CD4-positive, alpha-beta T cell (primary cell): ENCODE measurements at places on chromosomes 7 and 10.
A peak's percentile ranks its signal among the peaks of the same experiment; 100 is the strongest.

DNA sequence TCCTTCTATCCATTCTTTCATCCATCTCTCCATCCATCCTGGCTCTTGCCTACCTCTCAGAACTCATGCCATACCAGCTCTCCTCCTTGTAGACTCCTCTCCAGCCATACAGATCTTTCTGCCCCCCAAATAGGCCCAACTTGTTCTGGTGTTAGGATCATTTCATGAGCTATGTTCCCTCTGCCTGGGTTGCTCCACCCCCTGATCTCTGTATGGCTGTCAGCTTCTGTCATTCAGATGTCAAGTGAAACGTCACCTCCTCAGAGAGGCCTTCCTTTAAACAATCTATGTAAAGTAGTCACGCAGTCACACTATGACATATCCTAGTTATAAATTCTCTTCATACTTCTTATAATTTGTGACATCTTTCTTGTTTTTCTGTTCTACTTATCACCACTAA, 42.3 kb upstream of the PNLIPRP3 start:
- DNase-seq = no peak

GRCh38 chr7:102988631-102989560, 76.1 kb downstream of the LRRC17 start:
- DNase-seq = no peak

GRCh38 chr10:59709395-59710125, at the start of gene SLC16A9:
SLC16A9 (minus strand) TSS chr10:59709850; CDS start chr10:59684291, 25,559 bp downstream.
- no peak for DNase-seq

DNA sequence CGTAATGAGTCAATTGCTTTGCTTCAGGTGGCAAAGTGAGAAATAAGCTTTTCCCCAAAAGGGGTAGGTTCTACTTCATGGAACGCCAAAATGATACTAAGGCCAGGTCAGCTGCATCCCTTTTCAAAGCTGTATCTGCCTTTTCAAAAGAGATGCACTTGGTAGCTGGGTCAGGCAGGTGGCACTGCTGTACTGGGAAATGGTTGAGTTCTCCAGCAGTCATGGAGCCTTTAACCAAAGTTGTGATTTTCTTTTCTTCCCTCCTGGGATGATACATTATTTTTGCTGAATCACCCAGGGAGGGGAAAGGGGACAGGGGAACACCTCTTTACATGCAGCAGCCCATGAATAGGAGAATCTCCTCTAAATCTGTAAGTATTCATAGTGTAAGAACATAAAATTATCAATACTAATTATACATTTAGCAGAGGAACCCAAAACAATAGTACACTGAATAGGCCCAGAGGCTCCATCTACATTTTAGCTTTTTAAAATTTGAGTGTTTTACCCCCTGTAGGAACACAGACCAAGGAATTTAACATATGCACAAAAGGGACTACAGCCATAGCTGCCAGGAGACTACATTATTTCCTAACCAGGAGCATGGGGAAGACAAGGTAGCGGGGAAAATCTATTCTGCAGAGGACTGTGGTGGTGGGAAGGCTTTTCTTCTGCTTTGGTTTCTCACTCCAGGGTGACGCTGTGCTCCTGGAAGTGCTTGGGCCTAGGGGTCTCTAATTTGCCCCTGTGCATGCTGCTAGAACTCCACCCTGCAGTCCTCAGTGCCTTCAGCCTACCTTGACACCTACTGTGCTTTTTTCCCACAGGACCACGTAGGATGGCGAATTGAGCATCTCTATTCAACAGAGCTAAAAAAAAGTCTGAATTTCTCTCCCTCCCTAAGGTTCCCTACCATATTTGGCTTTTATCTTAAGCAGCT, 6.4 kb upstream of the GPR22 start:
- peak; percentile 10 for DNase-seq

DNA sequence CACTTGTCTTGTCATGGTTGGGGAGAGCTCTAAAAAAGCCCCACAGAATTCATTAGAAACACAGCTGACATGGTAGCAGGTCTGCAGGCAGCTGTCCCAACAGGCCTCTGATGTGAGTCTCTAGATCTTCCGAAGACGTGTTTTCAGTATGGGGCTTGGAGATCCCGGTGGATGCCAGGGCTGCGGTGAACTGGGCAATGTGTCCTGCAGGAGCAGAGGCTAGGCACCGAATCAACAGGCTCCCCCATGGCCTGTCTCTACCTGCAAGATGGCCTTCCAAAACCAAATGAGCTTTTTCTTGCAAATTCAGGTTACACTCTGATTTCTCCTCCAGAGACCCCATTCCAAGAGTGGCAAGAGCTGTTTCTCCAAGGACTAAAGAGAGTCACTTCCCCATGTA, 2.9 kb downstream of the CPXM2 start:
- no peak for DNase-seq

GRCh38 chr7:30905078-30906012, 6.3 kb upstream of the AQP1 start:
- DNase-seq = no peak

DNA sequence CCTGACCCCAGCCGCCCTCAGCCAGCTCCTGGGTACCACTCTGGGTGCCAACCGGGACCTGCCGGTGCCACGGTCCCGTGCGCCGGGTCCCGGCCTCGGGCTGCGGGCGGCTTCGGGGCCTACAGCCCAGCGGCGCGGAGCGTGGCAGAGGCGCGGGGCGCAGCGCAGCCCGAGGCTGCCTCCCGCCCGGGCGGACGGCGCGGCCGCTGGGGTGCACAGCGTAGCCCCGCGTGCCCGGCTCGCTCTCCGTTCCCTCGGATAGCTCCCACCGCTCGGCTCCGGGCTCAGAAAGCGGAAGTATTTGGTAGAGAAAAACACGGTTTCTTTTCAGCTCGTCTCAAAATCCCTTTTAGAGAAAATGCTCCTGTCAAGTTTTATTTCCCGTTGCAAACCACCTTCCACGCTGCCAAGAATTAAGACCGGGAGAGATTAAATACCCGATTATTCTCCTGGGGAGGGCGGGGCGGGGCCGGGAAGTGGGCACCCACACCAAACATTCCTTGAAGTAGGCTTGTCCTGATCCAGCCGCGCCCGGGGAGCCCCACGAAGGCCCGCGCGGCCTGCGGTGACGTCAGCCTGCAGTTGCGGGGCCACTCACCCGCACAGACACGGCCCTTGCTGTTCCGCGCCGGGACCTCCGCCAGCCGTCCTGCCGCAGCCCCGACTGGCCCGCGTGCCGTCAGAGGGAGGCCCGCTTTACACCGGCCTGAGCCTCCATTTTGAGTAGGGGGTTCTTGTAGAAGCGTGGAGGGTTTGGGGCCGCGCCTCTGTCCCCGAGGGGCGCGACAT, 7.2 kb downstream of the HOXA13 start:
- no peak for DNase-seq

DNA sequence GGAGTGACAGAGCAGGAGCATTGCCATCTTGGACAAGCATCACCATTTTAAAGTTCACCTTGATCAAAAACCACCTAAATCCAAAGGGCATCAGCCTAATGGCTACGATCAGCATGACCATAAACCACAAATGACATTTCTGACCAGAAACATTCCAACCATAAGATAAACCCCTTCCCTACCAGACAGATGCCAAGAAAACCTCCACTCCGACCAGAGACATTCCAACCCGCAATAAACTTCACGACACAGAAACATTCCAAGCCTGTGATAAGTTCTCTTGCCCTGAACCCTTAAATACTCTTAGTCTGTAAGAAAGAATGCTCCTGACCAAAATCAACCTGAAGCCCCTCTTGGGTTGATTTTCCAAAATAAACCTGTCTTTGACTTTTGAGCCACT, 606.9 kb downstream of the POM121L12 start:
- DNase-seq = no peak

GRCh38 chr10:34813626-34814222, 1.4 kb downstream of the PARD3 start:
- no peak for DNase-seq

GRCh38 chr7:3065724-3066143, 22.1 kb upstream of the CARD11 start:
- peak; percentile 44 for DNase-seq
